Activated naive CD8-positive, alpha-beta T cell treated with anti-CD3 and anti-CD28 coated beads, Interleukin-2, amount 10 ng/mL, durations not matched to agents 7 days and 5 days (primary cell): ENCODE measurements at places on chromosomes 6 and 20. TPM values are rescaled to one million over a fixed set of nuclear protein-coding genes. Genes with fewer than 3 reads are reported as not detected.

DNA sequence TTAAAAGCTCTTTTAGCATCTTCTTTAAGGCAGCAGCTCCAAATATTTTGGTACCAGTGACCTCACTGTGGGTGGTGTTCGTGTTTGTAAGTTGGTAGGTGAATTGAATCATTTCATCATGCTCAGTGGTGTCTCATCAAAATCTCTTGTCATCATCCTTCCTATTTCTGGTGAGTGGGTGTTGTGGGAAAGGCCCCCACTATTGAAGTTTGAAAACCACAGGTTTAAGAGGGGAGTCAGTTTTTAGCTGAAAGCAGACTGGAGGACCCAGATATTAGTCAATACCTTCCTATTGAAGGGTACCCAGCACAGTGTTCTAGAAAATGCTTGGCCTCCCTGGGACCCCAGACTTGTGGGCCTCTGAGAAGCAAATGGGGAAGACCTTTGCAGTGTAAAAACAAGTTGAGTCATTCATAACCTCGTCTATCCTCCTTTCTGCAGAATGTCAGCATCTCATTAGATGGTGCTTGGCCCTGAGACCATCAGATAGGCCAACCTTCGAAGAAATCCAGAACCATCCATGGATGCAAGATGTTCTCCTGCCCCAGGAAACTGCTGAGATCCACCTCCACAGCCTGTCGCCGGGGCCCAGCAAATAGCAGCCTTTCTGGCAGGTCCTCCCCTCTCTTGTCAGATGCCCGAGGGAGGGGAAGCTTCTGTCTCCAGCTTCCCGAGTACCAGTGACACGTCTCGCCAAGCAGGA lies 3.7 kb downstream of the PIM1 start:
- H3K27me3 ChIP-seq: no peaks in the 10 kb centered on the region
- H3K27ac ChIP-seq: peak overlapping the region; percentile 97
- peaks cover 77% of the 10 kb centered on the region for H3K36me3 ChIP-seq
- peak overlapping the region; percentile 89 for H3K4me3 ChIP-seq
- DNase-seq: no peak
- peaks cover 48% of the 10 kb centered on the region for H3K4me1 ChIP-seq

DNA sequence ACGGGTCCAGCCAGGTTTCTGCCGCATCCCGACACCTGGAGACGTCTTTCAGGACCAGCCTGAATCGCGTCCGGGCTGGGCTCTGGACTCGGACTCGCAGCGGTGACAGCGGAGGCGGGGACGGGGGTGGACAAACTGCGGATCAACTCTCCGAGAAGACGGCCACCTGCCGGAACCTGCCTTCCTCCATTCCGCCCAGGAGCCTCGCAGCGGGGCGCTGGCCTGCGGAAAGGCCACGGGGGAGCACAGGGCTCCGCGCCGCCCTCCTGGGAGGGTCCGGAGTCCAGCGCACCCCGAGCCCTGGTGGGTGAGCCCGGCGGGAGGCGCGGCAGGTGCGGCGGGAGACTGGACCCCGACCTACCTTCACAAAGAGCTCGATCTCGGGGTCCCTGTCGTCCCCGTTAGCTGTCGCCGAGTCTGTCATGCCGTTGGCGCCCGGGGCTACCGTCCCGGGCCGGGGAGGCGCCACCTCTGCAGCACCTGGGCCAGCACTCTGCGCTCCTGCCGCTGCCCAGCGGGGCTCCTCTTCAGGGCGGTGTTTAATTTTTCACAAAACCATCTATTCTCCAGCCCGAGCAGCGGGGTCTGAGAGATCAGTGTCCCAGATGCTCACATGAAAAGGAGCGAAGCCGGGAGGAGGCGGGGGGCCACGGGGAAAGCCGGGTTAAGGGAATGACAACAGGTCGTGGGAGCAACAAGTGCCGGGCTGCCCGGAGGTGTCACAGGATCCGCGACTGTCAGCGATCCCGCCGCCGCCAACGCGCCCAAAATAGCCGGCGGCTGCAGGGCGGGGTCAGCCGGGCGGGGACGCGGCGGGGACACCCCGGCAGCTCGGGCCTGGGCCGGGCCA lies at the start of gene CLIC5:
Gene CLIC5, minus strand, starts transcription at position 742 of the 850 bp plus-strand sequence. Its CDS starts 318 bp downstream, at position 424.
- H3K27ac ChIP-seq: peak within 1 kb of the TSS; percentile 18
- DNase-seq: peak; percentile 56
- H3K4me1 ChIP-seq: peaks cover 37% of the 10 kb centered on the region
- H3K4me3 ChIP-seq: peak within 1 kb of the TSS; percentile 78
- H3K27me3 ChIP-seq: peaks cover 19% of the 10 kb centered on the region

RAD21L1 gene
- 0.48 TPM for total RNA-seq

PLEKHG1 gene
- 3.8 TPM for total RNA-seq

GRCh38 chr20:61169874-61170273 lies 82.2 kb upstream of the CDH4 start:
- H3K4me3 ChIP-seq: no peak overlapping the region
- DNase-seq: no peak
- peaks cover under 1% of the 10 kb centered on the region for H3K27me3 ChIP-seq
- no peaks in the 10 kb centered on the region for H3K36me3 ChIP-seq
- H3K27ac ChIP-seq: no peak overlapping the region

GINS1 gene
- total RNA-seq: 25.6 TPM

DNA sequence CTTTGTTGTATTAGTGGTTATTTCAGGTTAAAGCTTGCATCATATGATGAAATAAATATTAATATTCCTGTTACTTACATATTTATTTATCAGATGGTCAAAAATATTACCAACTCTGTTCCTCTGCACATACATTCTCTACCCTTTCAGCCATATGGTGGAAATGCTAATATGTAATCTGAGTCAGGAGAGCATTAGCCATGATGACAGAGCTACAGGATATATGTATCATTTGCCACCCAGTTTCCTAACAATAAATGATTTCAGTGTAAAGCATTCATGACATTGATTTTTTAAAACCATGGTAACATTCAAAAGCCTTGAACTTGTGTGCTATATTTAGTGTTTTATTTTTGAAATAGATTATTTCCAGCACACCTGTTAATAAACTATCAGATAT lies 16.6 kb downstream of the POPDC3 start:
- H3K36me3 ChIP-seq: no peaks in the 10 kb centered on the region
- no peak overlapping the region for H3K27ac ChIP-seq
- H3K27me3 ChIP-seq: peaks cover 21% of the 10 kb centered on the region
- no peak for DNase-seq
- H3K4me3 ChIP-seq: no peak overlapping the region

OXT gene
- 0.89 TPM for total RNA-seq
